DMS53 (cell line): ENCODE measurements at places on chromosomes 12 and 14.

- DNase-seq = no peak
Measured at GRCh38 chr12:56721216-56721615, 3.9 kb downstream of the NACA start.

GRCh38 chr14:99191395-99192027 lies 80.5 kb downstream of the BCL11B start:
- no peak for DNase-seq

DNA sequence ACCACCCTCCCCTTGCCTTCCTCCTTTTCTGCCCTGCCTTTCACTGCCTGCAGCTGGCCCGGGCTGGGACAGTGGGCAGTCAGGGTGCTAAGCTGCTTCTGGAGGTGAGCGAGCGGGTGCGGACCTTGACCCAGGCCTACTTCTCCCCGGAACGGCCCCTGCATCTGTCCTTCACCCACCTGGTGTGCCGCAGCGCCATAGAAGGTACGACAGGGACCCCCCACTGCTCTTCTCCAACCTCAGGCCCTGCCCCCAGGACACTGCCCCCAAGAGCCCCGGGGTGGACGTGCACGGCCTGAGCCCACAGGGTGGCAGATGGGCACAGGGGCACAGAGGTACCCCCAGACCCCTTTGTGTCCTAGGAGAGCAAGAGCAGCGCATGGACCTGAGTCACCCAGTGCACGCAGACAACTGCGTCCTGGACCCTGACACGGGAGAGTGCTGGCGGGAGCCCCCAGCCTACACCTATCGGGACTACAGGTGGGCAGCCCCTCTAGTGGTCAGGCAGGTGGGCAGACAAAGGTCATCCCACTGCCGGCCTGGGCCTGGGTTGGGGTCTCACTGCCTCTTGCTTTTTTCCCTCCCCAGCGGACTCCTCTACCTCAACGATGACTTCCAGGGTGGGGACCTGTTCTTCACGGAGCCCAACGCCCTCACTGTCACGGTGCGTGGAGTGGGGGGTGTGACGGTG lies 3.2 kb upstream of the GNB3 start:
- no peak for DNase-seq

- DNase-seq = no peak
Measured at GRCh38 chr12:99059824-99060511, 414.9 kb downstream of the APAF1 start.

DNA sequence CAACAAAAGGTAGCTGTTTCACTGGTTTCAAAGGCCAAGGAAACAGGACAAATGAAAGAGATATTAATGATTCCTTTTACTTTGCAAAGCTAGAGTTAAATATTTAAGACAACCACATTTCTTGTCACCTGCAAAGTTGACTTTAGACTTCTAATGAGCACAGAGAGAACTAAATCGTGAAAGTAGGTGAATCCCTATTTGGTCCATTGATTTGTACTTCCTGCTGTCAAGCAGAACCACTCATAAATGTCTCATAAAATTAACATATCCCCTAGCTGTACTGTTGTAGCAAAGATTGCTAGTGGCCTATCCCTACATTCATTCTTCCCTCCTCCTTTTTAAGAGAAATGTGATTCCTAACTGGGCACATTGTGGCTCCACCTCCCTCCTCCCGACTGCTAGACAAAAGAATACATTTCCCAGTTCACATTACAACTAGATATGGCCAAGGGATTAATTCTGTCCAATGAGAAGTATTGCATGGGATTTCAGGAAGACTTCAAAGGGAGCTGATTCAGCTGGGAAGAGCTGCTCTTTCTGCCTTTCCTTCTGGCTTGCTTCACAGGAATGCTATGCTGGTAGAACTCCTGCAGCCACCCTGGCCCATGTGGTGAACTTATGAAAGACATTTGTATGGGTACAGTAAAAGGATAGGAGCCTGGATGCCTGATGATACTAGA lies 227.5 kb upstream of the ABCD2 start:
- DNase-seq = no peak

DNA sequence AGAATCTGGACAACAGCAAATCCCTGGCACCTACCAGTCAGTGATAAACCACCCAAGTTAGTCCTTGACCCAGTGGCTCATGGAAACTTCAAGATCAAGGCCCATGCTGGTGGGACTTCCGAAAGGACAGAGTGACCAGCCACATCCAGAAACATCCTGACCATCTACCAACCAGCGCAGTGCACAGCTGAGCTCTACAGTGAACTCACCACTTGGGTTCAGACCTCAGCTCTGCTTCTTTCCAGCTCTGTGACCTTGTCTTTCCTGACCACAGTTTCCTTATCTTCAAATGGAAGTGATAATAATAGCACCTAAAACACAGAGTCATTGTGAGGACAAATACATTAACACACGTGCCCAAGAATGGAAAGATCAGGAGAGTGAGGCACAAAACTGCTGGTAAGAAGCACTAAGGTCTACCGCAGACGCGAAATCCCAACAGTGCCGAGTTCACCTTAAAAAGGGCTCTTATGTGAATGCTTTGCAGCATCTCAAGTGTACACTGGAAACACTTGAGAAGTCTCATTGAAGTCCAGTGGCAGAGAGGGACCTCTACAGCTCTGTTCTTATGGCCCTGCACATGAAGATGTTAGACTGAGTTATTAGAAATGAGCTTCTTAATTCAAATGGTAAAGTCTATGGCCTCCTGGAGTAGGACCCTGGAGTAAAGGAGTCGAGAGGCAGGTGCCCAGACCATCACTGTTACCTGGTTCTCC lies 128.8 kb downstream of the CCDC60 start:
- DNase-seq = no peak

GRCh38 chr12:79900951-79901350 lies 33.9 kb downstream of the PPP1R12A start:
- DNase-seq = no peak

GRCh38 chr14:80923368-80923767 lies 18.2 kb downstream of the CEP128 start:
- DNase-seq = no peak
